Left ventricle myocardium superior (tissue), 1 donor: ENCODE measurements at places on chromosomes 12 and 14.
A peak's percentile ranks its signal among the peaks of the same experiment; 100 is the strongest.

DNA sequence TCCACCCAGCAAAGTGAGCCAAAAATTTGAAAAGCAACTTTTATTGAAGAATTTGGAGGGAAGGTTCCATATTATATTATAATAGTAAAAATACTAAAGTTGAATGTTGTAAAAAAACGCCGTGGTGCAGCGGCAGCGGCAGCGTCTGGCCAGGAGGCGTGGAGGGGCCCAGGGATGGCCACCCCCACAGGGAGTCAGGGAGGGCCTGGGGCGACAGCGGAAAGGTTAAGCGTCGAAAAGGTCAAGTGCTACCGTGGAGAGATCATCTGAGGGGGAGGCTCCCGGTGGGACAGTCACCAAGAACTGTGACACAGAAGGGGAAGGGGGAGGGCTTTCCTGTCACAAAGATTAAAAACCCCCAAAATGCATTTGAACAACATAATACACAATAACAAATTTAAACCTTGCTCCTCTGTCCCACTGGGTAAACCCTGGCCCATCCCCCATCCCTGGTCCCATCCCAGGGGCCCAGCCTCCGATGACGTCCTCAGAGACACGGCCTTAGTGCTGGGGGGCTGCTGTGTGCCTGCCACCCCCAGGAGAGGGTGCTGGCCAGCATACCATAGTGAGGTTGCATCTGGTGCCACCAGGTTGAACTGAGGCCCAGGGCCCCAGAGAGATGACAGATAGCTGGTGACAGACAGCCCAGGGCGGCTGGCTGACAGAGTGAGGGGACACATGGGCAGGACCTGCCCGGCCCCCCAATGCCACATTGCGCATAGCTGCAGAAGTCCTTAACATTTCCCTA lies 16.6 kb downstream of the SIVA1 start:
- no peak for DNase-seq

GRCh38 chr14:91232603-91233002 lies 11.9 kb downstream of the GPR68 start:
- no peak for DNase-seq

GRCh38 chr12:27623645-27624044 lies 72.6 kb upstream of the REP15 start:
- no peak for DNase-seq

DNA sequence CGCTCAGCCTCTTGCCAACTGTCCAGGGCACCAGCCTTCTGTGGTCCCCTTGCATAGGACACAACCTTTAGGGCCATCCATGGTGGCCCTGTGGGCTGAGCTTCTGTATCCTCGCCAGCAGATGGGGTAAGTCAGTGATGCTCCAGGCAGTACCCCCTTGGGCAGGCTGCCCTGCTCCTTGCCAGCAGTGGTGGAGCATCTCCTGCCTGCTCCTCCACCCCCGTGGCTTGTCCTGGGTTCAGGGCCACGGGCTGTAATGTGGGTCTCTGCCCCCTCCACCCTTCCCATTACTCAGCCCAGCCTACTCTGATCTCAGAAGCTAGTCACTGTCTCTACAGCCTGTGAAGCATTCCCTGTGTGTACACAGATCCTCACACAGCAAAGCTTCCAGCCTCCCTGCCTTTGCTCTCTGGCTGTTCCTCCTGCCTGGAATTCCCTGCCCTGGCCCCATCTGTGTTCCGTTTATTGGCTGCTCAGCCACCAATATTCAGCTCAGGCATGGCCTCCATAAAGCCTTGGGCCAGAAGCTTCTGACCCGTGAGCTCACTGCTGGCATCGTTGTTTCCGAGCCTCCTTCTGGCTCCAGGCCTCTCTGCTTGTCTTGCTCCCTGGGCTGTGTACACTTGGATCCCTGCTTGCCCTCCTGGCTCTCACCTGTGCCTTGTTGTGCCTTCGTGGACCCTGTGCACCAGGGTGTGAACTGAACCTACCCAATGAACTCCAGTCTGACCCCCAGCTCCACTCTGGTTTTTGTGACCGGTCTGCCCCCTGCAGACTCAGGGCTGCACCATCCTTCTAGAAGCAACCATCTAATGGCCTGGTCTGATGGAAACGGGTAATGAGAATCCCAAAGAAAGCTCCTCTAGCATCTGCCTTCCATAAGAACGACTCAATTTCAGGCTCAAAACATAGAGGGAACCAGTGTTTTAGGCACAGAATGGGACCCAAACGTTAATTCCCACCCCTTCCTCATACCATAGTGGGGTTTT lies 177.0 kb upstream of the PRMT8 start:
- peak; percentile 60 for DNase-seq

- DNase-seq, result peak; percentile 59
Observed at GRCh38 chr14:76773188-76773885, 12.1 kb downstream of the VASH1 start.

GRCh38 chr12:129615001-129615400 lies 288.8 kb downstream of the TMEM132D start:
- DNase-seq, result no peak

DNA sequence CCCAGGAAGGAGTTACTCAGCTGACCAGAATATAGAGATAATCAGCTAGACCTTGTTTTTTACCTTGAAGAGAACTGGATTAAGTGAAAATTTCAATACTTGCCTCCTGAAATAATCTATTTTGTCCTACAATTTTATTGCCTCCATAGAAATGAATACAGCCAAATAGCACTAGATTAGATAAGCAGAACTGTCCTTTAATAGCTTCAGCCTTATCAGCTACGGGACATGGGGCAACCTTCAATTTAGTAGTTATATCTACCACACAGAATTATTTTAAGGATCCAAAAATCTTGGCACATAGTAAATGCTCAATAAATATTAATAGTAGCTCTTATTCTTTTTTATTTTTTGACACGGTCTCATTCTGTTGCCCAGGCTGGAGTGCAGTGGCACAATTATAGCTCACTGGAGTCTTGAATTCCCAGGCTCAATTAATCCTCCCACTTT lies 67.2 kb upstream of the PLEKHG3 start:
- DNase-seq, result no peak

- no peak for DNase-seq
Observed at GRCh38 chr12:132276827-132277373, 52.5 kb downstream of the GALNT9 start.

DNA sequence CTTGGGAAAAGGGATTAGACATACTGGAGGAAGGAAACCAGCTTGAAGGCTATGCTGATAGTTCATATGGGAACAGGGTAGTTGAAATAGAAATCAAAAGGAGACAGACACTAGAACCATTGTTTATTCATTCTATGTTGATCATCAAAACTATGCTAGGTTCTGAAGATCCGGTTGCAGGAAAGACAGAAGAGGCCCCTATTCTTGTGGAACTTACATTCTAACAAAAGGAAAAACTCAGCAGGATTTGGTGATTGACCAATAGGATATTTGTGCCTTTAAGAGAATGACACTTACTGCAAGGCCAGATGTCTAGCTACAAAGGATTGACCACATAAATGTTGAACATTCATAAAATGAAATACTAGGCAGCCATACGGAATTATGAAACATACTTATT lies 179.2 kb downstream of the AKAP6 start:
- no peak for DNase-seq

DNA sequence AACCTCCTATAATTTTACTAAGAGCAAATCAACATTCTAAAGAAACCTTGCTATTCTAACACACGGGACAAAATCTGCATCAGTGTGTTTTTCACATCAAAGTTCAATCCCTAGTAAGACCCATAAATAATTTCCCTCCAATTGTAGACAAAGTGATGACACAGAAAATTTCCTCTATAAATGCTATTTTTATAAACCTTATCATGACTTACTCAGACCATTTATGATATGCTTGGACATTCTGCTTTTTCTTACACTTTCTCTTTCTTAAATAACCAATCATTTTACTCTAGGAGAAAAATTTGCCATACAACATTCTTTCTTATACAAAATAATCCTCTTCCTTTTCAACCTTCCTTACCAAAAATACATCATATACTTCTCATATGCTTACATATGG lies 67.0 kb downstream of the SDR9C7 start:
- DNase-seq, result no peak

GRCh38 chr12:45599196-45599595 lies 130.3 kb upstream of the ARID2 start:
- no peak for DNase-seq

DNA sequence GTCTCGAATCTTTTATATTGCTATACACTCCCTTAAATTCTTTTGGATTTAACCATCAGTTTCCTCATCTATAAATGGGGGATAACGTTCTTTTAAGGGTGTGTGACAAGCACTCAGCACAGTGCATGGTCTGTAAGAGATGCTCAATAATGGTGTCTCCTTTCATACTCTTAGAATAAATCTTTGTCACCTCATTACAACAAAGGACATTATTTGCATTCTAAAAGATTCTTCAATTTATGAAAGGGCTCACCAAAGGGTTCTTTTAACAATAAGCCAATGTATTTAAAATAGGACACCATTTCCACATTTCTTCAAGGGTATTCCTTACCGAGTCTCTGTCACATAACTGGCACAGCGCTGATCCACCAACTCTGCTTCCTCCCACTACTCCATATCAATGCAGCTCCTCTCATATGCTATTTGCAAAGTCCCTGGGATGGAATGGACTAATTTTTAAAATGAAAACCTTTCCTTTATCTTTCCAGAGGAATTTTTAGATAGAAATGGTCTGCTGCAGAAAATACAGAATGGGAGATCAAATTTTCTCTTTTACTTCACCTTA lies 29.2 kb upstream of the RIC8B start:
- no peak for DNase-seq

- no peak for DNase-seq
Observed at GRCh38 chr12:131058700-131059099, 105.0 kb downstream of the ADGRD1 start.

GRCh38 chr12:33047666-33048065 lies 151.1 kb upstream of the PKP2 start:
- DNase-seq, result no peak

- no peak for DNase-seq
Observed at GRCh38 chr14:85475113-85475512, 54.8 kb upstream of the FLRT2 start.

DNA sequence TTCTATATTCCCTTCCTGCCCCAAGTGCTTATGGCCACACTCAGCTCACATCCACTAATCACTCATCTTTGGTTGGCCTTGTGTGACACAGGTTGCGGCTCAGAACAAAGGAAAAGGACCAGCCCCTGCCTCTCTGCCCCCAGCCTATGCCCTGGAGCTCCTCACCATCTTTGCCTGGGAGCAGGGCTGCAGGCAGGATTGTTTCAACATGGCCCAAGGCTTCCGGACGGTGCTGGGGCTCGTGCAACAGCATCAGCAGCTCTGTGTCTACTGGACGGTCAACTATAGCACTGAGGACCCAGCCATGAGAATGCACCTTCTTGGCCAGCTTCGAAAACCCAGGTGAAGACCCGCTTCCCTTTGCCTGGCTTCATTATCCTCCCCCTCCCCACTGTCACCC lies 15.8 kb upstream of the OAS2 start:
- no peak for DNase-seq

DNA sequence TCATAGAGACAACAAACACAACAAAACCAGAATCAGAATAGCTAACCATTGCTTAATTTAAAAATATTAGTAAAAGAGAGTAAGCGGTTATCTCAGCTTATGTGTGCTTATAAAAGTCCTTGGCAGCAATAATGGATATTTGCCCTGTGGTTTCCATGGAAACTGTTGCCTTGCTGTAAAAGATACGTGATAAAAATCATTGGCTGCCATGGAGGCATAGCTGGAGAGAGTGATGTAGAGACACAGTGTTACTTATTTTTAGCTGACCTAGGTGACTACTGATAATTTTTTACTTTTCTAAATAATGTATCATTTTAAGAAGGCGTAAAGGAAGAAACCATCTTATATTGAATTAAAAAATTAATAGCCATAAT lies 92.9 kb downstream of the ERC1 start:
- DNase-seq, result no peak

GRCh38 chr14:49160983-49161382 lies 425.2 kb downstream of the RPS29 start:
- DNase-seq, result no peak

- DNase-seq, result no peak
Observed at GRCh38 chr12:100733817-100734593, 60.6 kb upstream of the ANO4 start.

DNA sequence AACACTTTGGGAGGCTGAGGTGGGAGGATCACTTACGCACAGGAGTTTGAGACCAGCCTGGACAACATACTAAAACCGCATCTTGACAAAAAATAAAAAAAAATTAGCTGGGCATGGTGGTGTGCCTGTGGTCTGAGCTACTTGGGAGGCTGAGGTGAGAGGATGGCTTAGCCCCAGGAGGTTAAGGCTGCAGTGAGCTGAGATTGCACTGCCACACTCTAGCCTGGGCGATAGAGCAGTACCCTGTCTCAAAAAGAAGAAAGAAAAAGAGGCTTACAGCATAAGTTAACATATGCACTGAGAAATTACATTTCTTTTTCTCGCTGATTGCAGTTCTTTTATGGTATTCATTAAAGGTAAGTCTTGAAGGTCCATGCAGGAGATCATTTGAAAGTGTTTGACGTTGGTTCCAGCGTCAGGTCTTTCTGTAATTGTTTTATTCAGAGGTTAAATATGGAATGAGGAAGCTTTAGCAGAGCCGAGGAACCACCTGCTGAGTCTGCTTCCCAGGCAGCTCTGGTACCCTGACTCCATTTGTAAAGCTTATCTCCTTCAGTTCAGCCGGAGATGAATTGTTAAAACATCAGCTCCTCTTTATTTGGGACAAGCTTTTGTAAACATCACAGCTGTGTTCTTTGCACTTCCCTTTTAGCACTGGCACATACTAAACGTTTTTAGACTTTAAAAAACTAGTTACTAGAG lies 18.5 kb downstream of the SFSWAP start:
- no peak for DNase-seq

DNA sequence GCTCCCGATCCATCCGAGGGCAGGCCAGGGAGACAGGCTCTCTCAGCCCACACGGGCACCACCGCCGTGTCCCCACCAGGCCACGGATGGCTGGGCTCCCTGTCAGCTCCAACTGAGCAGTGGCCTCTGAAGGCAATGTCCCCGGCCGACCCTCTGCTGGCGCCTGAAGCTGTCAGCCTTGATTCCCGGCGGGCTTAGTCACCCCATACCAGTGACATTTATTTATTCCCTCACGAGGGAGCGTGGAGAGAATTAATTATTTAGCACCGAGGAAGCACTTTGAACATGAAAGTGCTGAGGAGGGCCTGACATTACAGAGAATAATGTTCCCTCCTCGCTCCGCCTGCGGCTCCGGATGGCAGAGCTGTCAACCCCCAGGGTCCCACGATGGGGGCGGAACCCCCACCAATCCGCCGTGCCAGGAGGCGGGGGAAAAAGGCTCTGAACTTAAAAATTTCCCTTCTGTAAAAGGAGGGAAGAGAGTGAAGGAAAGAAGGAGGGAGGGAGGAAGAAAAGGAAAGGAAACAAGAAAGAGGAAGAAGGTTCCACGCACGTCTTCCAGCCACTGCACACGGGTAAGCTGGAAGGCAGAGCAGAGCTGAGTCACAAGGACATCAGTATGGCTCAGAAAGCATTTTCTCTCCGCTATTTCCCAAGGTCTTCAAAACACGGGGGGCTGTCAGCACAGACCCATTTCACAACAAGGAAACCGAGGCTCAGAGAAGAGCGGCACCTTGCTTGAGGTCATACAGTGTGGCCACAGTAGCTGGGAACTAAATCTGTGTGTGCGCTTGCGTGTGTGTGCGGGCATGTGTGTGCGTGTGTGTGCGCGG lies 108.7 kb upstream of the NCOR2 start:
- peak; percentile 57 for DNase-seq

GRCh38 chr12:45789025-45789424 lies 59.5 kb downstream of the ARID2 start:
- DNase-seq, result no peak

GRCh38 chr12:92493816-92494215 lies 209.0 kb upstream of the PLEKHG7 start:
- no peak for DNase-seq

- DNase-seq, result no peak
Observed at GRCh38 chr14:48842785-48843184, 743.4 kb downstream of the RPS29 start.

GRCh38 chr12:39103552-39104165 lies 198.3 kb upstream of the CPNE8 start:
- no peak for DNase-seq
